Activated CD4-positive, alpha-beta memory T cell treated with anti-CD3 and anti-CD28 coated beads for 36 hours (primary cell): ENCODE measurements at places on chromosomes 5 and 9. TPM values are rescaled to one million over a fixed set of nuclear protein-coding genes. Genes with fewer than 3 reads are reported as not detected.

CARD9 gene
- total RNA-seq: 1.4 TPM

- DNase-seq: no peak
- no peaks in the 10 kb centered on the region for H3K36me3 ChIP-seq
- H3K4me3 ChIP-seq: no peak overlapping the region
- peaks cover 2% of the 10 kb centered on the region for H3K27me3 ChIP-seq
- H3K27ac ChIP-seq: no peak overlapping the region
- H3K4me1 ChIP-seq: no peaks in the 10 kb centered on the region
Measured at GRCh38 chr9:83235526-83235925, 172.6 kb upstream of the RASEF start.

PHF24 gene
- not detected for total RNA-seq

GRCh38 chr5:90590-91547 lies 1.1 kb upstream of the PLEKHG4B start:
- H3K36me3 ChIP-seq: no peaks in the 10 kb centered on the region
- H3K4me3 ChIP-seq: no peak overlapping the region
- no peak overlapping the region for H3K27ac ChIP-seq
- no peak for DNase-seq

SPATA31D4 gene
- not detected for total RNA-seq

SPATA31E1 gene
- total RNA-seq: not detected

DNA sequence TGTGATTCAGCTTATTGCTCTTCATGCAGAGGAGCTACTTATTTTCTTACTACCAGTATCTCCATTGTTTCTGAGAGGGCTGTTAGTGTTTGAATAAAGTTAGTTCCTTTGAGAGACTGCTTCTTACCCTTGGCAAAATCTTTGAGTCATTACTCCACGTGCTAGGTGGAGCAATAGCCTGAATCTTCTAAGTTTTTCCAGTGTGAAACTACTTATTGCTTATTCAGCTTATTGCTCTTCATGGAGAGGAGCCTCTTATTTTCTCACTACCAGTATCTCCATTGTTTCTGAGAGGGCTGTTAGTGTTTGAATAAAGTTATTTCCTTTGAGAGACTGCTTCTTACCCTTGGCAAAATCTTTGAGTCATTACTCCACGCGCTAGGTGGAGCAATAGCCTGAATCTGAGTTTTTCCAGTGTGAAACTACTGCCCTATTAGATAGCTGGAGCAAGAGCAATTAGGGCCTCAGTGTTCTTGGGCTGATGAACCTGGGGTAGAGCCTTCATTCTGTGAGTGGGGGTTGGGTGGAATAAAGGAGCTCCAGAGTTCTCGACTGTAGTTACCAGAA lies 41.9 kb downstream of the GPBP1 start:
- peak overlapping the region; percentile 78 for H3K27ac ChIP-seq
- peaks cover 20% of the 10 kb centered on the region for H3K36me3 ChIP-seq
- H3K4me3 ChIP-seq: no peak overlapping the region
- peaks cover 52% of the 10 kb centered on the region for H3K4me1 ChIP-seq
- DNase-seq: no peak
- H3K27me3 ChIP-seq: no peaks in the 10 kb centered on the region

- peaks cover 39% of the 10 kb centered on the region for H3K4me1 ChIP-seq
- H3K27me3 ChIP-seq: no peaks in the 10 kb centered on the region
- H3K36me3 ChIP-seq: peaks cover 14% of the 10 kb centered on the region
- DNase-seq: peak; percentile 75
- H3K4me3 ChIP-seq: peak within 1 kb of the TSS; percentile 89
Measured at GRCh38 chr9:98118640-98119601, at the start of gene TRIM14. Gene TRIM14 (minus strand): TSS chr9:98119222. CDS start chr9:98119188, 34 bp downstream.

DNA sequence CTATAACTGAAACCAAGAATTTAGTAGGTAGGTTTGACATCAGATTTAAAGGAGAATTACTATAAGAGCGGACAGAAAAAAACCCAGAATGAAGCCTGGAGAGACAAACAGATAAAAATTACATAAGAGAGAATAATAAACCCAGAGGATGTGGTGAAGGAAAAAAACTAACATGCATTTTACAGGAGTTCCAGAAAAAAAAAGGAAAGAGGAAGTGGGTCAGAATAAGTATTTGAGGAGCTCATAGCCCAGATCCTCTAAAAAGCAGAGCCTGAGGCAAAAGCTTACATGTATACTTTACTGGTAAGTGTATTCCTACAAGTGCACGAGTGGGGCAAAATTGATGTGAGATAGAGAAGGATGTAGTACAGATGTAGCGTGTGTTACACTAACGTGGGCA lies 43.1 kb upstream of the NAA35 start:
- peaks cover 2% of the 10 kb centered on the region for H3K36me3 ChIP-seq
- H3K4me1 ChIP-seq: no peaks in the 10 kb centered on the region
- H3K27ac ChIP-seq: no peak overlapping the region
- DNase-seq: no peak
- H3K27me3 ChIP-seq: no peaks in the 10 kb centered on the region

DNA sequence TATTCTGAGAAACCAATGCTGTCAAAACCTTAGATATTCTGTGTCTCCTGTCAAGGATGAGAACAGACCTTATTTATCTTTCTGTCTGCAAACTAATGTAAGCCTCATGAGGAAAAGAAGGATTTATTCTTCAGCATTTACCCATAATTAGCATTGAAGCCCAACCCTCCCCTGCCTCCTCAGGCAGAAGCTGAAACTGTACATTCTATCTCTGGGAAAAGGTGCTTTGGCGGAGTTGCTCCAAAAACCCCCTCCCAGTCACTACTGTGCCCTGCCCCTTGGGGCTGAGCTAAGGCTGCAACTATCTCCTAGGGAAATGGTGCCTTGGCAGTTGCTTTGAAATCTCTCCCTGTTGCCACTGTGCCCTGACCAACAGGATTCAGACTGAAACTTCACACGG lies 106.2 kb upstream of the TLR4 start:
- no peaks in the 10 kb centered on the region for H3K4me1 ChIP-seq
- H3K4me3 ChIP-seq: no peak overlapping the region
- no peak overlapping the region for H3K27ac ChIP-seq
- no peak for DNase-seq
- peaks cover 1% of the 10 kb centered on the region for H3K27me3 ChIP-seq

DNA sequence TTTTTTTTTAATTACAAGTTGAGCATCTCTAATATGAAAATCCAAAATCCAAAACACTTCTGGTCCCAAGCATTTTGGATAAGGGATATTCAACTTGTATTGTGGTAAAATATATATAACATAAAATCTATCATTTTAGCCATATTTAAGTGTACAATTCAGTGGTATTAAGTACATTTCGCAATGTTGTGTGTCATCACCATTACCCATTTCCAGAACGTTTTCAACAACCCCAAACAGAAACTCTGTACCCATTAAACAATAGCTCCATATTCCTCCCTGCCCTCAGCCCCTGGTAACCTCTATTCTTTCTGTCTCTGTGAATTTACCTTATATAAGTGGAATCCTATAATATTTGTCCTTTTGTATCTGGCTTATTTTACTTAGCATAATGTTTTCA lies 24.9 kb downstream of the TICAM2 start:
- H3K4me3 ChIP-seq: no peak overlapping the region
- no peak overlapping the region for H3K27ac ChIP-seq
- no peaks in the 10 kb centered on the region for H3K36me3 ChIP-seq
- peaks cover 3% of the 10 kb centered on the region for H3K4me1 ChIP-seq

DNA sequence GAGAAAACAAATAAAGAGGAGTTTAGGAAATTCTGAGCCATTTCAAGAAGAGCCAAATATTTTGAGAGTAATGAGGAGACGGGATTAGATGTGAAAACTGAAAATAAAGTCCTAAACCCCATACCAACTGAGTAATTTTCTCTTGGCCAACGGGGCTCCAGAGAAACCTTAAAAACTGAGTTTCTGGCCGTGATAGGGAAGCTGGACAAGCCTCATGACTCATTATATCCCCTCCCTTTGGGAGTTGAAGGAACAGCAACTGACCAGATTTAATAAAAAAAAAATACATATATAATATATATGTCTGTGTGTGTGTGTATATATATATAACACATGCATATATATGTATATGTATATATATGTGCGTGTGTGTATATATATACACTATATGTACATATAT lies 119.6 kb downstream of the PRDM9 start:
- no peak for DNase-seq
- H3K36me3 ChIP-seq: no peaks in the 10 kb centered on the region
- H3K4me3 ChIP-seq: no peak overlapping the region

DNA sequence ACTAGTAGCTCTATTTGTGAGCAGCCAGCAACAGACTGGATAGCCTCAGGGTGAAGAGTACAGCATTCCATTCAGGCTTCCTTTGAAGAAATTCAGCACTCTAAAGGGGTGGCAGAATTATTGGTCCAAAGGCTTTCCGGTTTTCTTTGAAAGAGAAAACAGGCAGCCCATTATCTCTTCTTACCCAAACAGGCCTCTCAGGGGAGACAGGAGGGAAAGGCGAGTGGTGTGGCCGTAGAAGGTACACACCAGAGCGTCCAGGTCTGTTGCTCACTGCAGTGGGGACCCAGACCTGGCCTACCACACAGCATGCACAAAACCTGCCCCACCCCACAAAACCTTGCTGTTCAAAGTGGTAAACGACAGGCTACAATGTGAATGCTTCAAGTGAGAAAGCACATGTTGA lies 83.3 kb downstream of the ZNF608 start:
- no peaks in the 10 kb centered on the region for H3K36me3 ChIP-seq
- DNase-seq: no peak
- no peak overlapping the region for H3K4me3 ChIP-seq
- H3K27ac ChIP-seq: no peak overlapping the region
- no peaks in the 10 kb centered on the region for H3K4me1 ChIP-seq
- H3K27me3 ChIP-seq: no peaks in the 10 kb centered on the region

DNA sequence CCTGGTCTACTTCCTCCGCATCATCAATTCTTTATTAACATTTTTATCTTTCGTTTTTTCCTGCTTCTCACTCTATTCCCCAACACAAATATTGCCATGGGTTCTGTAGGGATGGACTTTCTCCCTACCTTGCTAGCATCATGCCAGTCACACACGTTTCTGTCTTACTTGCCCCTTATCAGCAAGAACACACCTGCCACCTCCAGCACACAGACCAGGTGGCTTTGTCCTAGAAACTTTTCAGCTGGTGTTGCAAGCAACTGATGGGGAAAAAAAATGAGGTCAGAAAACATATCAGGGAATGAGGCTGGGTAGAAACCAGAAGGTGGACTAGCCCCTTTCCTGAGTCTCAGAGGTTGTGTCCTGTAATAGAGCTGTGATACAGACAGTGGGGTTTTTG lies 5.8 kb downstream of the SH3RF2 start:
- H3K4me1 ChIP-seq: peaks cover 34% of the 10 kb centered on the region
- peaks cover 43% of the 10 kb centered on the region for H3K27me3 ChIP-seq
- no peaks in the 10 kb centered on the region for H3K36me3 ChIP-seq
- H3K27ac ChIP-seq: no peak overlapping the region
- DNase-seq: no peak

DNA sequence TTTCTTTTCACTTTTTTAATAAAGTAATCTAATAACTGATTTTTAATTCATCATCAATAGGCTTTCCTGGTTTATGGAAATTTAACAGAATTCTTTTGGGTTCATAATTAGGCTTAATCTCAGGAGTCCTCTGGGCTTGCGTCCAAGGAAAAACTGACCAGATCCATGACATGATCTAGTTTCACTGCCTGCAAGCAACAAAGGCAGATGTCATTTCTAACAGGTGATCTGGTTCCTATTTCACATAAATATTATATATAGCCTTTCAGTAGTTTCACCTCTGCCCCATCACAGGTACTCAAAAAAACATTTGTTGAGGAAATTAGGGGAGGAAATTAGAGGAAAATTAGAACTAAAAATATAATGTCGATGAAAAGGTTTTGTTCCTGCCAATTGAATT lies 126.4 kb downstream of the FBXL17 start:
- peaks cover 3% of the 10 kb centered on the region for H3K4me1 ChIP-seq
- H3K27ac ChIP-seq: no peak overlapping the region
- no peak overlapping the region for H3K4me3 ChIP-seq
- no peak for DNase-seq
- H3K36me3 ChIP-seq: no peaks in the 10 kb centered on the region

DNA sequence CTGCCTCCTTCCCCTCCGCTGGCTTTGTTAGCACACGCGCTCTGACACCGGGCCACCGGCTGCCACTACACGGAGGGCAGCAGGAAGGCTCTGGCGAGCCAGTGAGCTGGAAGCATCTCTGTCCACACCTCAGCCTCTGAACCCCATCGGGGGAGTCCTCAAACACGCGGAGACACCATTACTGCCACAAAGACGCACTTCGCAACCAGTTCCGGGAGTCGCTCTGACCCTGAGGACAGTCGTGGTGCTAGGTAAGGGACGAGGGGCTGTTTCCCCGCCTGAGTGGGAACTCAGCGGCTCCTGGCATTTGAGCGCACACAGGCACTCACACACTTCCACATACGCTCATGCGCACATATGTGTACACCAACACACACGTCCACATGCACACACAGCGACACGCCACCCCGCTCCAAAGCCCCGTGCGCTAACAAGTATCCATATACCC lies 160.0 kb downstream of the C9orf152 start:
- no peak for DNase-seq
- H3K27me3 ChIP-seq: peaks cover 13% of the 10 kb centered on the region
- H3K4me3 ChIP-seq: peak overlapping the region; percentile 85
- H3K4me1 ChIP-seq: peaks cover 39% of the 10 kb centered on the region

GRCh38 chr5:1547655-1548054 lies 23.9 kb upstream of the LPCAT1 start:
- H3K36me3 ChIP-seq: no peaks in the 10 kb centered on the region
- no peaks in the 10 kb centered on the region for H3K27me3 ChIP-seq
- H3K4me1 ChIP-seq: no peaks in the 10 kb centered on the region
- no peak overlapping the region for H3K4me3 ChIP-seq
- H3K27ac ChIP-seq: no peak overlapping the region
